ENCODE measurements at places on chromosomes 2 and 18.

- DNase-seq: no peak
These were observed 15.5 kb upstream of the SPATA3 start for GRCh38 chr2:230980468-230980867.

DNA sequence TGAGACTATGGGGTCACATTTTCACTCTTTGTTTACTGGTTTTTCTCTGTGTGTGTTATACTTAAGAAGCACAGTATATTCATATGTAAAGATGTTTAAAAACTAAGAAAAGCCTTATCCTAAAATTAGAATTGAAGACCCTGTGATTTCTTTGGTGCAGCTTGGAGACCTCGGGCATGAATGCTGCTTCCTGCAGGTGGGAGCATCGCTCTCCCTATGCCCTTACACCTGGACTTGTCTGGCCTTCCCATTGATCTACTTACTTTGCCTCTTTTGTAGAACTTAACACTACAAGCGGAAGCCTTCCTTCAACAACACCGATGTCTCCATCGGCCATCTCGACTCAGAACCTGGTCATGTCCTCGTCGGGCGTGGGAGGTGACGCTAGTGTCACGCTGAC, 114.5 kb downstream of the ZNF236 start:
- DNase-seq: no peak

DNA sequence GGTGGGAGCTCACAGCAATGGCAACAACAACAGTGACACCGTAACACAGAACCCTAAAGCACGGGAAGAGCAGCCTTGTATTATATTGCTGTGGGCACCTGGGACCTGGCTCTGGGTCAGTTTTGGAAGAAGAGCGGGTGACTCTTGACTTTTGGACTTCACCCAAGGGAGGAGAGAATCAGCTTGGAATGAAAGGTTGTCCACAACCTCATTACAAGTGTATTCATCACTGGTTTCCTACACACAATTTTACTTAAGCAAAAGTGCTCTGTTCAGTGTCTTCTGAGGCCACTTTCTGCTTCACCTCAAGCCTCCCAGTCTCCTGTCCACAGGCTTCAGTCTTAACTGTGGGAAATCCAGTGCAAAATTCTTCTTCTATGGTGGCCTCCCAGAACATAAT, 263.8 kb downstream of the KCNE4 start:
- no peak for DNase-seq

- no peak for DNase-seq
These were observed 183.0 kb upstream of the APCDD1 start for GRCh38 chr18:10271481-10271880.
